ENCODE measurements at places on chromosomes 2 and 18. TPM values are rescaled to one million over a fixed set of nuclear protein-coding genes. Genes with fewer than 3 reads are reported as not detected.

The GAL3ST2 gene
- 0.53 TPM for total RNA-seq

The ASNSD1 gene
- total RNA-seq = 52.1 TPM

The CFC1 gene
- not detected for total RNA-seq

The NEB gene
- 1.2 TPM for total RNA-seq

The TXNL4A gene
- total RNA-seq = 92.9 TPM

The TWIST2 gene
- total RNA-seq = not detected

The FBXO11 gene
- 59.7 TPM for total RNA-seq

The SMC6 gene
- 31.0 TPM for total RNA-seq

The KCNE4 gene
- total RNA-seq = not detected

The TRPM8 gene
- total RNA-seq = not detected

The B4GALT6 gene
- 2.8 TPM for total RNA-seq

The HIBCH gene
- total RNA-seq = 15.2 TPM

The SFT2D3 gene
- 4.7 TPM for total RNA-seq

The ARHGAP28 gene
- not detected for total RNA-seq

The FSHR gene
- total RNA-seq = not detected

The IL36RN gene
- total RNA-seq = not detected

The EDAR gene
- 1.4 TPM for total RNA-seq

The MC2R gene
- not detected for total RNA-seq

The VSNL1 gene
- not detected for total RNA-seq

The MAB21L4 gene
- not detected for total RNA-seq

The OTOS gene
- not detected for total RNA-seq
